Smooth muscle cell of the brain vasculature (primary cell): ENCODE measurements at places on chromosomes 6 and 20.
A peak's percentile ranks its signal among the peaks of the same experiment; 100 is the strongest.

- no peak for DNase-seq
Measured at GRCh38 chr6:157994125-157994795, 12.6 kb downstream of the SYNJ2 start.

DNA sequence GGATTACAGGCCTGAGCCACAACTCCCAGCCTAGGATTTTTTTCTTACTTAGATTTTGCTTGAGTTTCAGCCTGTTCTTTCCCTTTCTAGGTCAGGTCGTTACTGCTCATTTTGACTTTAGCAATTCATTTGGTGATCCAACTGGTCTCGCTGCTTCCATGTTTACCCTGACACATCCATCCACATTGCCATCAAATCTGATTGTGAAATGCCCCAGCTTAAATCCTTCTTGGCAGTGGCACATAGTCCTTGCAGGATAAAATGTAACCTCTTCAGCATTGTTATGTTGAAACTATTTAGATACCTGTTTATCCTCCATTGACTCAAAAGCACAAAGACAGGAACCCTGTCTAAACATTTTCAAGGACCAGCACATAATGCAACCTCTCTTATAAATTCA is 77.2 kb downstream of the DNAH8 start:
- DNase-seq: no peak

DNA sequence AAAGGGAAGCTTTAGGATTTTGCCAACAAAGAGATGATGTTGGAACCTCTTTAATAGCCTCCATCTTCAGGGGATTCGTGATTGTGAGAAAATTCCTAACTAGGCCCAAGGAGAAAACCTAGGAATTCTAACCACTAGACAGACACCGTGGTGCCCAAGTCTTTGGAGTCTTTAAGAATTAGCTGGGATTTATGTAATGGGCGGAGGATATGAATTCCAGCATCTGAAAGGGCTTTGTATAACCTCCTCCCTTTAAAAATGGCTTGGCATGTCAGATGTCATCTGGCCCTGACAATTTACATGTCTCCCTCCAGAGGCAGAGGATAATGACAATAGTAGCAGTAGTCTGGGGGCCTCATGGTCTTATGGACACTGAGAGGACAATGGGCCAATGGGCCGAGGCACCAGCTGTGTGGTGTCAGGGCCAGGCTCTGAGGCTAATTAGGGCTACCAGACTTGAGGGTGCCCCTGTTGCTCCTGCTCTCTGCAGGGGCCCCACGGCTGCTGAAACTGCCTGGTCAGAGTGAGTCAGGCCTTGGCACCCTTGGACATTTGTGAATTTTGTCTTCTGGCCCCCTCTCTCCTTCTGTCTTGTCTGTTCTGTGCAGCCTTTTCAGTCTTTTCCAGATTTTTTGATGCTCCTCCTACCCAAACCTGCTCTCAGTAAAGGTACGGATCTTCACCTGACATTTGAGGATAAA is 113.9 kb downstream of the EDN1 start:
- DNase-seq: no peak

- no peak for DNase-seq
Measured at GRCh38 chr6:16868968-16869367, 107.7 kb upstream of the ATXN1 start.

DNA sequence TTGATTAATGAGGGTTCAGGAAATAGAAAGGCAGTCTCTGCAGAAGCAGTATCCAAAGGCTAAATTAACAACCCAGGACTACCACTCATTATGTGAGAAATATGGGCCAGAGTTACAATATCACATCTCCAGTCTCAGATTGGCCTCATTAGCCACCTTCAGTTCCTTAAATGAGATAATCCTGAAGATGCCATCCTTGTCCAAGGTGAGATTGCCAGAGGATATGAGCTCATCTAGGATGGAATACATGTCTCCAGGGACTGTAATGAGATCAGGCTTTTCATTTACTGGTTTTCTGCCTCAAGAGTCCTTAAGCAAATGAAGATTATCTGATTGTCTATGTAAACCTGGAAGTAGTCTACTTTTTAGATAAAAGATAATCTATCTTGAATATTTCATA is 196.3 kb downstream of the FUT9 start:
- DNase-seq: no peak

DNA sequence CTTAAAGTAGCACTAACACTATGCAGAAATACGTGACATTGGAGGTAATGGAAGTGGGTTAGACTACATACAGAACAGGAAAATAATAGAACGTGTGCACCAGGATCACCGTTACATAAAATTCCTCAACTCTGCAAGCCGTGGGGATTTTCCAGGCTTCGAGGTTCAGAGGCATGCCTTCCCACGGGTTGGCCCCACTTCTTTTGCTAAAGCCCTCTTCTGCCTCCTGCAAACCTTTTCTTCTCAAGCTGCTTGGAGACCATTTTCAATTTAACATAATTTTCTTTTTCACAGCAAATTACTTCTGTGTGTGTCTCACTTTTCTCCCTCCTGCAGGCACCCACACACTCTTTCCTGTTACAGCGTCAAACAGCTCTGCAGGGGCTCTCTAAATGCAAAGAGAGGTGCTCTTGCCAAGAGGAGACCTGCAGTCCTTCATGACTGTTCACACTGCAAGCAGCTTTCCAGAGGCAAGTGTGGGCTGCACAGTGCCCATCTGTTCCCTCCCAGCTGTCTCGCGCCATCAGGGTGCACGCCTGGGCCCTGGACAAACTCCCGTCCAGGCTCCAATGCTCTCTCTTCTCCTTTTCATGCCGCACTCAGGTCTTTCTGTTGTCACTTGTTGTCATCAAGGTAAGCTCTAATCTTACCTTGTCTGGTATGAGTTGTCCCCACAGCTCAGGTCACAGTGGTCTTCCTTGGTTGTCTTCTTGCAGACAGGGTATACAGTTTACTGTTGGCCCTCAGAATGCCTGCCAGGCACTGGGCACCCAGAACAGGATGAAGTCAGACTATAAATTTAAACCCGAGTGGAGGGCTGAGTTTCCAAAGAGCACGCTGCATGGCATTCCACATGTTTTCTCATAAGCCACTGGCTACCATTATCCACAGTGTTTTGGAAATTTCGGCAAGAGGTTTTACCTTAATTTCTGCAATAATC is 164.8 kb upstream of the GGTLC1 start:
- DNase-seq: no peak

DNA sequence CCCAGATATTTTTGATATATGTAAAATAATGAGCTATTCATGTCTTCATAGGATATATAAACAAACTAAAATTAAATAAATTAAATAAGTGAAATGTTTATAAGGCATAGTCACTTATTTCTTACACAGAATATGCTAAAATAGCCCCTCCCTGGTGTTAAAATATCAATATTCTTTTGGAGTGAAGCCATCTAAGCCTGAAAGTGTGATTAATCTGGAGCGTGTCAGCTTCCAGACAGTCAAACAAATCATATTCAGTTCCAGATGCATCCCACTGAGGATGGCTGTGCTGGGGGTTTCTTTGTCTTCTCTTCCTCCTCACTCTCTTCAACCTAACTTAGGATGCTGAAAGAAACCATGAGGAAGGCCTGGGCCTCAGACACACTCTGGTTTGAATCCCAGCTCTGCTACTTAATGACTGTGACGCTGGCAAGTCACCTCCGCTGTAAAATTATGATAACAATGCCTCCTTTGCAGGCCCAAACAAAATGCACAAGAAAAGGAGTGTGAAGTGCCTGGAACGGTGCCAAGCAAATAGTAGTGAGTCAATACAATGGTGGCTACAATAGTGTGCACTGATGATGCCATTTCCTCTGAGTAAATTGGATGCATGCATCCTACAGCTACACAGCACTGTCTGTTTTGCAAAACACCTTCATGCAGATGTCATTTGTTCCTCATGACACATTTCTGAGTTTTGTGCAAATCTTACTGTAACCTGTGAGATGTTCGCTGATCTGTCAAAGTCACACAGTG is 161.4 kb downstream of the FOXC1 start:
- no peak for DNase-seq

- DNase-seq: no peak
Measured at GRCh38 chr6:130928158-130928912, 101.1 kb downstream of the SMLR1 start.

- no peak for DNase-seq
Measured at GRCh38 chr6:152246554-152247337, 390.4 kb downstream of the SYNE1 start.

DNA sequence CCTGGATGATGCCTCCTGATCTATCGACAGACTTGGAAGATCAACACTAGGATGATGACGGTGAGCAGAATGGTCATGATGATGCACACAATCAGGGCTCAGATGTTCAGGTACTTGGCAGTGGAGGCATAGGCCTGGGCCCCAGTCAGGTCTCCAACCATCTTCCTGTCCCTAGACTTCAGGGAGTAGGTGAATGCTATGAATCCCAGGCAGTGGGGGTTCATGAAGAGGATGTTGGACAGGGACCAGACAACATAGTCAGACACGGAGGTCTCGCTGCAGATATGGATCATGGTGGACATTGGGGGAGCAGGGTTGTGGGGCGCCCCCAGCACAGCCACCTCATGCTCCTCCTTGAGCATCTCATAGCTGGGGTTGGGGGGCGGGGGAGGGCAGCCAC is 27.5 kb downstream of the HLA-F start:
- no peak for DNase-seq

- DNase-seq: peak; percentile 65
Measured at GRCh38 chr6:67615796-67616195, 1019.3 kb upstream of the ADGRB3 start.

GRCh38 chr6:14633479-14633878 is 515.9 kb downstream of the CD83 start:
- DNase-seq: no peak
